ENCODE measurements at places on chromosomes 3 and 15.

- peak; percentile 39 for DNase-seq
Observed at GRCh38 chr3:146189519-146190173, 28.7 kb upstream of the PLOD2 start.

GRCh38 chr15:76991048-76991447 lies 3.9 kb upstream of the PSTPIP1 start:
- DNase-seq = no peak

- DNase-seq = peak; percentile 53
Observed at GRCh38 chr15:40506964-40507571, 36.3 kb downstream of the CHST14 start.

- no peak for DNase-seq
Observed at GRCh38 chr3:14652-15051, 181.9 kb upstream of the CHL1 start.

DNA sequence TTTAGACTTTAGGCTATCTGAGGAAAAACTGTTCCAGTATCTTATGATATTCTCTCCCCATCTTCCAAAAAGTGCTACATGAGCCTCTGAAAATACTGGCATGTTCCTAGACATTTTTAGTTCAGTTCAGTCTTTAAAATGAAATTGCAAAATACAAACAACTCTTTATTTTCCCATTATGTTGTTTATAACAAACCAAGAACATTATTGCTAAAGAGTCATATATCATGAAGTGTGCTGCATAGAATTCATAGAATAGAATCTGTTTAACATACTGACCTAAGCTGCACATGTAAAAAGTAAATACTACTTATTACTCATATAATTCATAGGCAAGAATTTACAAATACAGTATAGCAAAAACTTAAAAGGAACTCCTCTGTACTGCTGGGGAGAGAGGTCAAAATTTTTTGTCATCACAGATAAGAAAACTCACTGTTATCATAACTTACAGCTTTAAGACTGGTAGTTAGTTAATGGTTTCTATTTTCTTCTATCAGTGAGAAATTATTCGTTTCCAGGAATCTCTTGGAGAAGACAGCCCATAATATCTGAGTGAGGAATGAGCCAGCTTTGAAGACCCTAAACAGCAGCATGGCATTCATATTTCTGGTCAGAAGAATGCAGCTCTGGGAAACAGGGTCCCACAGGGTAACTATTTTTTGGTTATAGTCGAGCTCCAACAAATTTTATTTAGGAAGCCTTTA lies 32.2 kb downstream of the FILIP1L start:
- no peak for DNase-seq

- no peak for DNase-seq
Observed at GRCh38 chr3:182698078-182698477, 95.2 kb upstream of the ATP11B start.

DNA sequence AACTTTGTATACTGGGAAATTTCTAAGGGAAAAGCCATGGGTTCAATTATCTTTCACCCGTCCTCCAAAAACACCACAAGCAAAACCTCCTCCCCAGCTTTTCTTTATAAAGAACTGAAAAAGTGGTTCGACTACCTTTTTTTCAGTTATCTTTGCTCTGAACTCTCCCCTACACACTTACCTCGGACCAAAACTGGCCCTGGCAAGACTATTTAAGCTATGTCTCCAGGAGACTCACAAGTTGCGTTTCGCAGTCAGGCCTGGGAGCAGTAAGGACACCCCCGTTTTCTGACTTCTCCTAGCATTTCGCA lies 645 bp downstream of the COPS2 start:
- no peak for DNase-seq

DNA sequence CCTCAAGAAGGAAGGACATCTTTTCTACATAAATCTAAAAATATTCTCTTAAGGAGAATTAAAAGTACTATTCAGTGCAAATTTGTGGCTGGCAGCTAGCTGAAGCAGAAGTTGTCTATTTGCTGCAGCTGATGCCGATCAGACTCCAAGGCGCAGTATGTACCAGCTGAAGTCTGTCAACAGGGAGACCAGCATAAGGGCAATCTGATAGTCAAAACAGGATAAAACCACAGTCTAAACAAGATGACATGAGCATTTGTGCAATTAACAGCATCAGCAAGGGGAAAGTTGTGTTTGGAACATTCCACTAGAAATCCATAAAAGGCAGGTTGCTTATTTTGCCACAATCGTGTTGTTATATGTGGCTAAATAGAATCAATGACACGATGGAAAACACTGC lies 198.2 kb upstream of the ROBO2 start:
- no peak for DNase-seq

GRCh38 chr3:190017521-190018288 lies 103.0 kb downstream of the P3H2 start:
- no peak for DNase-seq

DNA sequence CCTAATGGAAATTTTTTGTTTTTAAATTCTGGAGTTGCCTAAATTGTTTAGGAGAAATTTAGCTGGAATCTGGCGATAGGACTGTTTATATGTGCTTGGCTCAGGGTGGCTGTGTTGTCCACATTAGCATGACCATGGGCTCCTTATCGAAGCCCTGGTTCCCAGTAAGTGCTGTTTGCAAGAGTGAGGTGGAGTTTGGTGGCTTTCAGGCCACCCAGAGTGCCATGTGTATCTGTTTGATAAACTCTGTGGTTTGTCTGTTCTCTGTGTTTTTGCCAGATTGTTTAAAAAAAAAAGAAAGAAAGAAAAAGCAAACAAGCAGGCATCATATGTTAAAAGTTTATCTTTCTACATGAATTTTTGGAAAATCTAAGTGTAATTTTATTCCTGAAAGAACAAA lies 51.5 kb downstream of the PLCL2 start:
- peak; percentile 17 for DNase-seq

GRCh38 chr15:69150841-69151240 lies 9.6 kb upstream of the GLCE start:
- DNase-seq = no peak

GRCh38 chr3:171133796-171134569 lies 107.5 kb upstream of the SLC2A2 start:
- DNase-seq = no peak

DNA sequence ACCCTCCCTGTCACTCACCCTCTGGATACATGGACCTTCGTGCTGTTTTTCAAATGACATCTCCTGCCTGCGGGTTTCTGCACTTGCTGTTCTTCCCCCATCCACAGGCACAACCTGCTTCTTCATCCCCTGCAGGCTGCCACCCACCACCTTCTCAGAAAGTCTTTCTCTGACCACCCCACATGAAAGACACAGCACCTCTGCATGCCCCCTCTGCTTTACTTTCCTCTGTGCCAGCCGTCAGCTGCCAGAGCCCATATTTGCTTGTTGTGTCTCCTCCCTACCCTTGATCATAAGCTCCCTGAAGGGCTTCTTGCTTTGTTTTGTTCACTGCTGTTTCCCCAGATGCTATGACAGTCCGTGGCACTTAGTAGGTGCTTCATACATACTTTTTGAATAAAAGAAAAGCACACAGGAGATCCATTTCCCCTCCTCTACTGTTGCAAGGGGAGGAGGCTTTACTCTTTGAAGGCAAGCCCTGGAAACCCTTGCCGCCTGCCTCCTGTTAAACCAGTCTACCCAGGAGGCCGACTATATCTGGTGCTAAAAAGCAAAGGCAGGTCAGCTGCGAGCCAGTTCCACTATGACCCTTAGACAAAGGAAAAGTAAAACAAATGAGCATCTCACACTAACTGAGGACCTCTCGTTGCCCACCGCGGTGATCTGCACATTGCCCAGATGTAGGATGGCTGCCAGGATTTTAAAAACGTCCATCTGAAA lies 31.9 kb downstream of the MYO5C start:
- DNase-seq = no peak

DNA sequence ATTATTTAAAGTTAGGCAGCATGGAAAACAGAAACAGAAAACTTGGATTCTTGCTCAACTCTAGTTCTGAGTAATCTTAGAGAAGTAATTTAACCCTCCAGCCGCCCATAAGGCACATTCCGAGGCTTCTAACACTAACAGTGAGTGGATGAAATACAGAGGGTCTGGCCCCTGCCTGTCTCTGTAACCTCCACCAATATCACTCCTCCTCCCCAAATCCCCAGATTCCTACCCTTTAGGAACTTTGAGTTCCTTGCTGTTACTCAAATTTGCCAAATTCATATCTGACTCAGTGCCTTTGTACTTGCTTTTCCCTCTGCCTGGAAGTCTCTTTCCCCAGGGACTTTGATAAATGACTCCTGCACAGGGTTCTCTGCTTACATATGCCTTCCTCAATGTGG lies 112.5 kb upstream of the TGFBR2 start:
- no peak for DNase-seq

DNA sequence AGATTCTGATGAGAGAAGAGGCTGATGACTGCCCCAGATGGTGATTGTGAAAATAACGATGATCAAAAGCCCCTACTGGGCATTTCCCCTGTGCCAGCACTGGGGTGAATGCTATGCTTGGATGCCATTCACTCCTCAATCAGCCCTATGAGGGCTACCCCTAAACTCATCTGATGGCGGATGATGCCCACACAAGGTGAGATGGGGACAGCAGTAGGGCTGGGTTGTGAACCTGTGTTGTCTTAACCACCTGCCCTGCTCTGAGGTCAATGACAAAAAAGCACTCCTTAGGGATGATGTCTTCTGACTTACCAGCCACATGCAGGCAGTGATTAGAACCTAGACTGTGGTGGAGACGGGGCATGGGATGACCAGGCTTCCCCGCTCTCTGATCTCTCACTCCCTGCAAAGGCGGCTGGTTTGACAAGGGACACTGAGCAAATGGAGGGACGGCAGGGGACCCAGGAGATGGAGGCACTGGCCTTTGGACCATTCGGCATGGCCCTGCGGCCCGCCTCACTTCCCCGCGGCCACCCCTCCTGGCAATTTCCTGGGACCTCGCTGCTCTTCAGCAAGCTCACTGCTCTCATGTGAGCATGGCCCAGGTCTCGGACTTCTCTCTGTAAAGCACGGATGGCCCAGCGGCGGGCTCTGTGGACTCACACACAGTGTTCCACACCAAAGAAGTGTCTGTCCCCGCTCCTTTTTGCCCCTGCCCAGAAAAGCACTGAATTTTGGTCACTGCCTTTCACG lies 251.4 kb upstream of the LYSMD4 start:
- DNase-seq = no peak

DNA sequence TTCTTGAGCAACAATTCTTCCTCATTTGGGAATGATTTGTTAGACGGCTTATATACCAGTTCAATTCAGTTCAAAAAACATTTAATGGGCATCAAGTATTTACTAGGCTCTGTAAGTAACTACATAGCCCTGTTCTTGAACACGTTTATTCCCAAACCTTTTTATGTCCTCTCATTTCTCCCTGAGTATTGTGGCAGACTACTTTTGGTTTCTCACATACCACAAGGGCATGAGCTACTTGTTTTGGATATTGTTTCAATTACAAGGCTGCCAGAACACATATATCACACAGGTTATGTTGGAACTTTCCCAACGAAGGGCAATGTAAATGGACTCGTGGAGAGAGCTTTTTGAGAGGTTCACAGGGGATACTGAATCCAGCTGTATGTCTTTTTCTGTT lies 363.8 kb upstream of the NAALADL2 start:
- DNase-seq = no peak

GRCh38 chr3:16186565-16186964 lies 12.1 kb downstream of the GALNT15 start:
- DNase-seq = no peak
